Left forelimb (tissue), 1 donor: ENCODE measurements at places on chromosomes 5 and 9.

GRCh38 chr9:126240835-126241234, 85.8 kb upstream of the MVB12B start:
- no peak for DNase-seq

GRCh38 chr5:102596951-102597350, 98.2 kb upstream of the SLCO6A1 start:
- no peak for DNase-seq

DNA sequence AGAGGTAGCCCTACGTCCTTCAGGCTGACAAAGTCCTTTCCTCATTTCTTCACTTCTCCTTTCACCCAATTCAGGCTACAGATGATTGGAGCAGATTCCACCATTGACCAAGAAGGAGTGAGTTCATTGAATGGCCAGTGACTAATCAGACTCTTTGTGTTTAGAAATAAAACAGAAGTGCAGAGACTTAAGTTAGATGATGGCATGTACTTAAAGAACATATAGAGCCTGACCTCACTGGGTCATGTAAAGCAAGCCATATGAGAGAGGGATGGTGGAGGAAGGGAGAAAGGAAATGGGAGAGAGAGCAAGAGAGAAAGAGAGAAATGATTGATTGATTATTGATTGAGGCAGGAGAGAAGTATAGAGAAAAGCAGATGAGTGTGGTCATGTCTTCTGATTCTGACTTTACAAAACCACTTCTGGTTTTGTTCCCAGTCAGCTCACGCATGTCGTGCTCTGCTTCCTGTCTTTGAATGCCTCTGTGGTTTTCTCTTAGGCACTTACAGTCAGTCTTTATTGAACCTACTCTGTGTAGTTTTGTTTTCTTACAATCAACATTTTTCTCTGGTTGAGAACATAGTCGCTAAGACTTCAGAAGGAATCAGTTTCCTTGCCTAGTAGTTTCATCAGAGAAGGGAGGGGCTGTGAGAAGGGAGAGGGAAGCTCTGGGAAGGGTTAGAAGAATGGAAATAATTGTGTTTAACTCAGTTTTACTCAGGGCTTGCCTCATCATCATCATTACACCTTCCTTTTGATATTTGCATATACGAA, 149.2 kb upstream of the KLF9 start:
- no peak for DNase-seq

- DNase-seq = no peak
These were observed 137.1 kb downstream of the CAAP1 start for GRCh38 chr9:26755476-26755875.

DNA sequence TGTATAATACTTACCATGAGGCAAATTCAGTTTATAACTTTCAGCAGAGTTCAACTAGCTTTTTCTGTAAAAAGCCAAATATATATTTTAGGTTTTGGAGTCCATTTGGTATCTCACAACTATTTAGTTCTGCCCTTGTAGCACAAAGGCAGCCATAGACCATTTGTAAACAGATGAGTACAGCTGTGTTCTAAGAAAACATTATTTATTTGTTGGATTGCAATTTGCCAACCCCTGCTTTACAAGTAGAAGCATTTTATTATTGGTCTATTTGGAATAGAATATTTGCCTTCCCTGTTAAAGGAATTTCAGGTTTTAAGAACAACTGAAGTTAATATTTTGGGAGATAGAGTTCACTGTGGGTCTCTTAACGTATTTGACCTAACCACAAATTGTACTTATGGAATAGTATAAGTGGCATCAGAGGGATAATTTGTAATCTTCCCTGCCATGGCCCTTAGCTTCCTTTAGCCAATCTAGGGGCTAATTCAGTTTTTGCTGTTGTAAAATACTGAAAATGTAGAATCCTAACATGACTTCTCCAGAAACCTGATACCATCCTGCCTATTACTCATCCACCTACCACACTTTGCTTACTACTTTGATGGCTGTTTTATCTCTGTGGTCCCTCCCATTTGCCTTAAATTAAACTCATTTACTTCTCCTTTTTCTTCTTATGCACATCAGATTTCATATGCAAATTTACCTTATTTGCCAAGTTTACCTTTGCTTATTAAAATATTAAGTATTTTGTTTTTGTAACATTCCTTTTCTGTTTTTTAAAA, 109.2 kb downstream of the DMXL1 start:
- DNase-seq = no peak
